Stimulated activated CD4-positive, alpha-beta T cell treated with anti-CD3 and anti-CD28 coated beads, Interleukin-4, amount 100 ng/mL, for 24 hours (primary cell): ENCODE measurements at places on chromosomes 11 and 22.

DNA sequence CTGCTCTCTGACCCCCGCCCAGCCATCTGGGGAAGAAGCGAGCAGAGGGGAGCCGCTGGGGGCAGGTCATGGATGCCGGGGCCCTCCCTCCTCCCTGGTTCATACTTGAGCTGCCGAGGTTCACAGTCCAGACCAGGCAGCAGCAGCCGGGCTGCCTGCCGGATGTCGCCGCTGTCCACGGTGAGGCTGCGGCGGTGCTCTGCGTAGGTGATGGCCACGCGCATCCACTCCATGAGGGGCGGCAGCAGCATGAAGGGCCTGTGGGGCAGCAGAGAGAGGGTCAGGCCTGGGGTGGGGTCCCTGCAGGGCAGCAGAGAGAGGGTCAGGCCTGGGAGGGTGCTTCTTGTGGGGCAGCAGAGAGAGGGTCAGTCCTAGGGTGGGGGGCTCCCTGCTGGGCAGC is 67.6 kb downstream of the NAT10 start:
- DNase-seq, result no peak

GRCh38 chr11:27545946-27546345 is 39.4 kb upstream of the LIN7C start:
- DNase-seq, result no peak

- no peak for DNase-seq
Measured at GRCh38 chr11:42195289-42196013, 736.0 kb upstream of the LRRC4C start.

DNA sequence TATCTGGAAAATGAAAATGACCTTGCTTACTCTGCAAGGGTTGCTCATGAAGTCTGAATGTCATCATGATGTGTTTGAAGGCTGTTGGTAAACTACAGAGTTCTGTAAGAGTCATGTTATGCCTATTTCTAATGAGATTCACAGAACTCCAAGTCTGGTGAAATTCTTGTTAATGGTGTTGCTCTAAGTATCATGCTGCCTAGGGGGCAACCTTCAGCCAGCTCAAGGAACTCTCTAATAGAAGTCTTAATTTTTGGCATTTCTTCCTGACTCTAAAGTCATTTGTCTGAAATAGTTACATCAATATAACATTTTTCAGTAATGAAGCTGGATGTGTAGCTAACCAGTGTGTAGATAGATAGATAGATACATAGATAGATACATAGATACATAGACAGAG is 302.8 kb downstream of the FAT3 start:
- no peak for DNase-seq

DNA sequence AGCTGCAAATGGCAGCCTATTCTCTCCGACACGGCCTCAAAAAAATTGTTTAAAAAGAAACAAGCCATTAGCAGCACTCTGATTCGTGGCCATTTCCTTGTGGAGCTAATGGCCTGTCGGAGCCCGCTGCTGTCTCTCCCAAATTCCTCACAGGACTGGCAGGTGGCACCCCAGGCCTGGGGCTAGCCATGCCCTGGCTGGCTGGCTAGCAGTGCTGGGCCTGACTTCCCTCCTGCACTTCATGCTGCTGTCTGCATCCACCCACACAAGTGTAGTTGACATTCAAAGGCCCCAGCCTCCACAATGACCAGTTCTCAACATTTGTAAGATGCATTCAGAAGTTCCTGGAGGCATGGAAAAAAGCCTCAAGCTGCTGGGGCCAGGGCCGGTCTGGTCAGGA is 61.5 kb downstream of the SMCO4 start:
- DNase-seq, result no peak

- DNase-seq, result no peak
Measured at GRCh38 chr11:86790867-86791849, 9.2 kb upstream of the PRSS23 start.

- no peak for DNase-seq
Measured at GRCh38 chr11:108558222-108558621, 35.3 kb downstream of the EXPH5 start.

GRCh38 chr11:134466156-134466555 is 54.1 kb upstream of the B3GAT1 start:
- no peak for DNase-seq

DNA sequence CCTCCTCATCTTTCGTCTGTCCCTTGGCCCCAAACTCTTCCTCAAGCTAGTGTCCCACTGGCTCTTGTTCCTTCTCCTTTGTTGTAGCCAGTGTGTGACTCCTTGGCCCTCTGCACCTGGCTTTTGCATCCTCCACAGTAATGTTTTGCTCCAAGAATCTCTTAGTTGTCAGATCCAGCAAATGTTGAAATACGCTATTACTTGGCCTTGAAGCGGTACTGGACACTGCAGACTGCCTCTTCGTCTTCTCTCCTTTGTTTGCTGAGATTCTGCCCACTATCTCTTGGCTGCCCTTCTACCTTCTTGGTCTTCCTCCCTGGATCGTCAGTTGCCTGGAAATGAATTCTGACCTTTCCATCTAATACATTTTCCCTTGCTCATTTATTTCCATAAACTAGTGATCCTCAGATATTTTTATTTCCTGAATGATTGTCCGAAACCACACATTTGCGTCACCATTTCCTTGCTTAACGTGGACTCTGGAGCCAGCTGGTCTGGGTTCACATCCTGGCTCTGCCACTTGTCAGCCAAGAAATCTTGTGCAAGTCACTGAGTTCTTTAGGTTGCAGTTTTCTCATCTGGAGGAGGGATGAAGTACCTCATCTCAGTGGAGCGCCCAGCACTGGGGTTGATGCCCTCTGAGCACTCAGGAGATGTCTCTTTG is 113.6 kb downstream of the LDLRAD3 start:
- DNase-seq, result no peak

DNA sequence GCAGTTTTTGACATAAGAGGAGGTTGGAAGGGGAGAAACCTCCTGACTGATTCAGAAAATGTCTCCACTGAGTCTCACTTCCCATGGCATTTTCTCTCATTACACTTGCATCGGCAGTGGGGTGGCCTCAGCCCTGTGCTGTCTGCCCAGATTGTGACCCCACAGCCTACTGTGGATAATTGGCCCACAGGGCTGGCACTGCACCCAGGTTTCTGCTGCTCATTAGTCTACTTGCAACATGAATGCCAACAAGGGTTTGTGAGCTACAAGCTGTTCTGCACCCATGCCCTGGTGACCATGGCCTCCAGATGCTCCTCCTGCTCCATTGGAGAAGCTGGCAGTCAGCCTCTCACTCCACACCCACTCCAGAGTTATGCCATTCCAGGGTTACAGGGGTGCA is 296.0 kb downstream of the CTTN start:
- DNase-seq, result no peak

- no peak for DNase-seq
Measured at GRCh38 chr11:26983645-26984044, 10.3 kb upstream of the FIBIN start.

- no peak for DNase-seq
Measured at GRCh38 chr11:10494636-10495463, 39.8 kb downstream of the AMPD3 start.

DNA sequence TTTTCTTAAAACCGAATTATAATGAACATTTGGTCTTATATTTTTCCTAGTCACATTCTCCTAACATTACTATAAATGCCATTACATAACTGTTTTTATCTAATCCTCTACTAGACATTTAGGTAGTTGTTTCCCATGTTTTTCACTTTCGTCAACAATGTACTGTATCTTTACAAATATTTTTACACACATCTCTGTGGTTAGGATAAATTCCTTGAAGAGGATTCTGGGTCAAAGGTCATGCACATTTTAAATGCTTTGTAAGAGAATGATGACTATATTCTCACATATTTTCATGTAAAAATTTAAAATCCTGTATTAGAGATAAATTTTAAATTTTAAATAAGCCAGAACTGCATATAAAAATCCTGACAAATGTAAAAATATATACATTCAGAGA is 61.3 kb upstream of the CLNS1A start:
- DNase-seq, result no peak

- no peak for DNase-seq
Measured at GRCh38 chr11:126452241-126453101, 97.0 kb downstream of the ST3GAL4 start.

GRCh38 chr11:115906171-115906570 is 402.0 kb upstream of the CADM1 start:
- no peak for DNase-seq

DNA sequence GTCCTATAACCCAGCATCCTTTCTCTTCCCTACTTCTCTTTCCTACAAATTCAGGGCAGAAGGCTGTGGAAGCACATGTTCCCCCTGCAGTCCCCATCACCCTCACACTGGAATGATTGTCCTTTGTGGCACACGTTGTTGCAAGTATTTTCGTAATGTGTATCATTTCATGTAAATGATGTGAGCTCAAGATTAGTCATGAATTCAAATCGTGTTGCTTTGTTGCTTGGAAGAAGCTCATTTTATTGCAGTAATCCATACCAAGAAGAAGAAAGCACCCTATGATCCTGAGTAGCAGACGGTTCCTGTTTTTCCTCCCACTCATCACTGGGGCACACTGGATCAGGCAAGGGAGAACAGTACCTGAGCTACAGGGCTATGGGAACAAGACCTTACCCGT is 173.4 kb downstream of the NCAM1 start:
- no peak for DNase-seq

DNA sequence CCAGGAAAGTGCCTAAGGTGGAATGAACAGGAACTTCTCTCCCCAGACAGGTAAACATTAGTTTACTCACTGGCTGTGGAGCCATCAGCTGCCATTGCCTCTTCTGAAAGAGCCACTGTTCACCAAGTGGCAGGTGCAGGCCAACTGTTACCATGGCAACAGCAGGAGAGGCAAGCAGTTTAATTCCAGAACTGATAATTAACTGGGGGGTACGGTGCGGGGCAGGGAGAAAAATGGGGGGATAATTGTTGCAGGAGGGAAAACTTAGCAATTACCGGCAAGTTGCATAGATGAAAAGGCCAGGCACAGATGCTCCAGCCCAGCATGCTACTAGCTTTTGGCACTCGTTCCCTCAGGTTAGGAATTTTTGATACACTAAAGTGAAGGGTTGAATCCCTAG is 85.1 kb downstream of the TRIM44 start:
- no peak for DNase-seq

DNA sequence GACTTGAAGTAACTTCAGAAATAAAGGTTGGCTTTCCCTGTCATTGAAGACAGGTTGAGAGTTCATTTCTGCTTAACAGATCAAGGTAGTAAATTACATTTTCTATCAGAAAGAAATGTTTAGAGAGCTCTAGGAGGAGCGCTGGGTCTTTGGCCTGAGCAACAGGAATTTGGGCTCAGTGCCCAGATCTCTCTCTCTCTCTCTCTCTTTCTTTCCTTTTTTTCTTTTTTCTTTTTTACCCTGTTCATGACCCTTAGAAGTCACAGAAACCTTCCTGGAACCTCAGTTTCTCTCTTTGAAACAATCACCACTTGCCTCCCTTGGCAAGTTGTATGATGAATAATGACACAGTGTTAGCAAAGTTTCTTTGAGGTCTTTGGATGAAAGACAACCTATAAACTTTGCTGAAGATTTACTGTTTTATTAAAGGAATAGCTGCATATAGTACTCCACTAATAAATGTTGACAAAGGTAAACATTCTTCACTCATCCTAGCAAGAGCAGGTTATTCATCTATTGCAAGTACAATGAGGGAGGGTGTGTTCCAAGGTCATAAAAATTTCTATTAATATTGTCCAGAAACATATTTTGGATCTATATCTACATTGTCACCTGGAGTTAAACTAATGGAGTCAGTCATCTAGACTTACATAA is 35.5 kb upstream of the RASSF10 start:
- no peak for DNase-seq

DNA sequence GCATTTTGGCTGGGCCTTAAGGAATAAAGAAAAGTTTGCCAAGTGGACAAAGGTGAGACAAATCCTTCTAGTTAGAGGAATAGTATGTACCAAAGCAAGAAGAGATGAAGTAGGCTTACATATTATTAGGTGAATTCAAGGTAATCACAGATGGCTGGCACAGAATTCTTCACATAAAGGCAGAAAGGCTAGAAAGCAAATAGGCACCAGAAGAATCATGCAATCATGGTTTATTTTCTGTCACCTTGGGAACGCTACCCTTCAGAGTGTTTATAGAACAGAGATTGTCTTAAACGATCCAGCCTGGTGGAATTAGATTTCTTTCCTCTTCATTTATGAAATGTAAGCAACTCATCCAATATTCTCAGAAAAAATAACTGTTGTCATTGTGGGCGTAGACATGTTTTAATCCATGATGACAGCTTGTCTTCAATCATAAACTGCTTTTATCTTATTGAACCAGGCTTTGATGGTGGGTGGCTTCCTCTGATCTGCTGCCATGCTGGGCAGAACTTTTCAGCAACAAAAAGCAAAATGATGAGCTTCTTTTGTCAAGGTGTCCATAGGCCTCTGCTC is 49.0 kb upstream of the CSNK2A3 start:
- DNase-seq, result no peak

- no peak for DNase-seq
Measured at GRCh38 chr11:10320736-10321465, 16.0 kb downstream of the ADM start.

GRCh38 chr11:8296872-8297271 is 33.2 kb upstream of the LMO1 start:
- no peak for DNase-seq

DNA sequence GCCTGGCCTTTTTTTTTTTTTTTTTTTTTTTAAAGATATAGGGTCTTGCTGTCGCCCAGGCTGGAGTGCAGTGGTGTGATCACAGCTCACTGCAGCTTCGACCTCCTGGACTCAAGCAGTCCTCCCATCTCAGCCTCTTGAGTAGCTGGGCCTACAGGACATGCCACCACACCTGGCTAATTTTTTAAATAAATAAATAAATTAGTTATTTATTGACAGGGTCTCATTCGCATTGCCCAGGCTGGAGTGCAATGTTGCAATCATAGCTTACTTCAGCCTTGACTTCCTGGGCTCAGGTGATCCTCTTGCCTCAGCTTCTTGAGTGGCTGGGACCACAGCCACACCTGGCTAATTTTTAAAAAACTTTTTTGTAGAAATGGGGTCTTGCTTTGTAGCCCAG is 10.5 kb downstream of the AP2A2 start:
- no peak for DNase-seq

GRCh38 chr11:116689413-116690127 is 83.2 kb downstream of the BUD13 start:
- DNase-seq, result no peak

DNA sequence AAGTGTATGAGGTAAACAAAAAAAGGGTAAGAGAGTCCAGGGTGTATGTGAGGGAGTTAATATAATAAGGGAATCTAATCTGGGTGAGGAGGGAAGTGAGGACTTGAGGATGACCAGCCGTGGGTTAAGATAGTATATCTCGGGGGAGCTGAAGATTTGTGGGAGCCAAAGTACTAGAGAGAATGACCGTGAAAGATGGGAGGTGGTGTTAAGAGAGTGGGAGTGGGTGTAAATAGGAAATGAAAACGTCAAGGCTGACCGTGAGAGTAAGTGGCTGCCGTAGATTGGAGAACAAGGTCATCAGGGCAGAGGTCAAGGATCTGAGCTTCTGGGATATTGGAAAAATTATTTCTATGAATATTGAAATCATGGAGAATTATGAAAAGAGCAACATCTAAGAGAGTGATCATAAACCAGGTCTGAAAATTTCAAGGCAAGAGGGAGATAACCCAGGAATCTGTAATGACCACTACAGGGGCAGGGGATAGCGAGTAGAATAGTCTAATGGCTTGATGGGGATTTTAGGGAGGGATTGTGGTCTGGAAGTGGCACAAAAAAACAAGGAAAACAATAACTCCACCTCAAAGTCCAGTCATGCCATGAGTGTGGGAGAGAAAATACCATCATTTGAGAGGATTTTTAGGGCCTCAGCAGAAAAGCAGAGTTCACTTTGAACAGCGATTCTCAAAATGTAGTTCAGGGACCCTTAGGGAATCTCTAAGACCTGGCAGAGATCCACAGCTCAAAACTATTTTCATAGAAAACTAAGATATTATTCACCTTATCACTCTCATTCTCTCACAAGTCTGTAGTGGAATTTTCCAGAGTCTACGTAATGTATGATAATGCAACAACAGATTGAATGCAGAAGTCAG is 72.0 kb downstream of the PRR5L start:
- DNase-seq, result no peak
